ENCODE measurements at places on chromosomes 1 and 21. TPM values are rescaled to one million over a fixed set of nuclear protein-coding genes. Genes with fewer than 3 reads are reported as not detected.

The LAX1 gene
- total RNA-seq: 0.11 TPM

The STXBP3 gene
- total RNA-seq: 38.5 TPM

The CLDN14 gene
- total RNA-seq: not detected

The SLAMF7 gene
- not detected for total RNA-seq

The HUNK gene
- total RNA-seq: 16.7 TPM

The BCAN gene
- 4.5 TPM for total RNA-seq

The SYTL1 gene
- total RNA-seq: 6.4 TPM

The CD34 gene
- total RNA-seq: 0.39 TPM

The CLIC6 gene
- total RNA-seq: 1.3 TPM

The MIXL1 gene
- total RNA-seq: 1.5 TPM

The CCDC27 gene
- total RNA-seq: not detected

DNA sequence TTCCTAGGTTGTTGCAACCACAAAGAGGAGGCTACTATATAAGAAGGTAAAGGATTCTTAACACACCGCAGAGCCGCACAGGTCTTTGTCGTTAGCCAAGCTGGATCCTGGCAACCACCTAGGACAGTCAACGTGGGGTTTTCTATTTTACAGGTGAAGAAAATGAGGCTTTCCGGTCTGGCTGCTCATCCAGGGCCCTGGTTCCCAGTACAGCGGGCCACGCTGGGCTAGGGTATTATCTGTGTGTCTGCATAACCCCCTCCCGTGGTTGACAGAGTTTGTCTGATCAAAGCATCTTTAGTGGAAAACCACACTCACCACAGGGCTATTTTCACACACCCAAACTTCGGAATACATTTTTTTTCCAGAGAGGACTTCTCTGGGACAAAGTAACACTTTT lies 39.0 kb upstream of the PDE9A start:
- DNase-seq: no peak

DNA sequence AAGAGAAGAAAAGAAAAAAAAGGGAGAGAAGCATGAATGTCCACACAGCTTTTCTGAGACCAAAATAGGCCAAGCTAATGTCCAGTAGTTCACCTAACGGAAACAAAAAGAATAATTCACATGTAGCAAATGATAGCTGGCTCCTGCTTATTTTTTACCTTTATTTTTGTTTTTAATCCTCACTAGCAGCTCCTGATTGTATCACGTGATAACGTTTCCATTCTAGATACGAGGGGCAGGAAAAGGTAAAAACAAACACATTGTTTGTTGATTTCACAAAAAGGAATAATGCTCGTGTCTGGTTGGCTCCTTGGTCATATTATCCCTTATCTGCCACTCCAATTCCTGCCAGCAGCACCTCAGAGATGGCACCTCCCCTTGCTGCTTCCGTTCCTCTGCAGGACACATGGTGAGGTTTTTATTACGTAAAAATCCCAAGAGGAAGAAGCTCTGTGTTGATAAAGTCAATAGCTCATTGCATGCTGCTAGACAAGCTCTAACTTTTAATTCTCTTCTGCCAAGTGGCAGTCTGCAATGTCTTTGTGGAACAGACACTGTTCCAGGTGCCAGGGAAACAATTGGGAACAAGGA lies 201.7 kb downstream of the CRB1 start:
- DNase-seq: no peak

DNA sequence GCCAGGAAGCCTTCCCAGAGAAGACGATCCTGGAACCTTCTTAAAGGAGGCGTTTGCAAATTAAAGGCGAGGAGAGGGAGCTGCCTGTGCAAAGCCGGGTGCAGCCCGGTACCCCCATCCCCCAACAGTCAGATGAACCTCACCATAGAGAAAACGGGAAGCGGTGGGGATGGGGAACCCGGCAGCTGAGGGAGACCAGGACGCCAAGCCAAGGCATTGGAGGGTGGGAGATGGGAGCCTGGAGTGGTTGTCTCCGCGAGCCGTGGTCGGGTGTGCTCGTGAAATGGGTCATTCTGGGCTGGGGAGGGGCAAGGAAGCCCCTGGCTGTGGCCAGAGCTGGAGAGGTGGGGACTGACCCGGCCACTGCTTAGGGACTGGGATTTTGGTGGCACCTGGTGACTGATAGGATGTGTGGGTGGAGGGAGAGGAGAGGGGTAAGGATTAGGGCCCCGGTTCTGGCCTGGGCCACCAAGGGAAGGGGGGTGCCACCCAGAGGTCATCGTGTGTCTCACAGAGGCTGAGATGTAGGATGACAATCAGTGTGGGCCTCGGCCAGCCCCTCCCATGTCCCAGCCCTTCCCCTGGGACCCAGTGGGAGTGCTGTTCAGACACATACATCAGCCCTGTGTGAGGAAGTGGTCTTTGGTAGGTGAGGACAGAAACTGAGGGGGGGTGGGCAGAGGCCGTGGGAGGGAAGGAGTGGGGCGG lies 676 bp upstream of the PADI2 start:
- DNase-seq: no peak

- no peak for DNase-seq
These were observed 664 bp downstream of the BACE2 start for GRCh38 chr21:41168391-41169257.

GRCh38 chr1:112267929-112268328 lies 128.1 kb upstream of the CTTNBP2NL start:
- DNase-seq: no peak

- DNase-seq: no peak
These were observed 175.9 kb upstream of the NR5A2 start for GRCh38 chr1:199851439-199852140.

GRCh38 chr1:165674599-165674998 lies 23.8 kb downstream of the ALDH9A1 start:
- DNase-seq: no peak

GRCh38 chr1:48040154-48040553 lies 43.0 kb upstream of the TRABD2B start:
- no peak for DNase-seq

DNA sequence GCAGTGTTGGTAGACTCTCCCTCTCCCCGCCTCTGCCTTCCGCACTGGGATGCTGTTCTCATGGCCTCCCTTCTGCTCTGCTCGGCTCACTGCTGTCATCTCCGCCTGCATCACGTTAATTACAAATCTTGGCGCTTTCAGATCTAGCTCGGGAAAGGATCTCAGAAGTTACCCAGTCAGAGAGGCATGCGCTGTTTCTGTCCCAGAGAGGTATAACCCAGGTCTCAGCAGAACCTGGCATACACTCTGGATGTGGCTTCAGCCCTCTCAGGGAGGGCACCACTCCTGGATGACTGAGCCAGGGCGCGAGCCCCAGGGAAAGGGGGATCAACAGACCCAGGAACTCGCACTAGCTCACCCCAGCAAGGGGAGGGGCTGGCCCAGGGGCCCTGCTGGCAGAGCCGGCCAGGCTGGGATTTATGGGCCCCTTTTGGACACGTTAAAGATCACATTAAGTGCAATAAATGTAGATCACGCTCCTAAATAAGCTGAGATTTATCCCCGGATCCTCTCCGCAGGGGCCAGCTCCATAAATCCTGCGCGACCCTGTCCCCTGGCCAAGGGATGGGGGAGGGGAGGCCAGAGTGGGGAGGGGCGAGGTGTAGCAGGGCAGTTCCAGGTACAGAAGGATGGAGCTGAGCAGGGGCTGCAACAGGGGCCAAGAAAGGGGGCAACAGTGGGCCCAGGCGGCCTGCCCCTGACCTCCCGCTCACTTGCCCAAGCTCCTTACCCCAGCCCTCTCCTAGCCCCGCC lies 101.3 kb upstream of the ZBTB40 start:
- peak; percentile 72 for DNase-seq

DNA sequence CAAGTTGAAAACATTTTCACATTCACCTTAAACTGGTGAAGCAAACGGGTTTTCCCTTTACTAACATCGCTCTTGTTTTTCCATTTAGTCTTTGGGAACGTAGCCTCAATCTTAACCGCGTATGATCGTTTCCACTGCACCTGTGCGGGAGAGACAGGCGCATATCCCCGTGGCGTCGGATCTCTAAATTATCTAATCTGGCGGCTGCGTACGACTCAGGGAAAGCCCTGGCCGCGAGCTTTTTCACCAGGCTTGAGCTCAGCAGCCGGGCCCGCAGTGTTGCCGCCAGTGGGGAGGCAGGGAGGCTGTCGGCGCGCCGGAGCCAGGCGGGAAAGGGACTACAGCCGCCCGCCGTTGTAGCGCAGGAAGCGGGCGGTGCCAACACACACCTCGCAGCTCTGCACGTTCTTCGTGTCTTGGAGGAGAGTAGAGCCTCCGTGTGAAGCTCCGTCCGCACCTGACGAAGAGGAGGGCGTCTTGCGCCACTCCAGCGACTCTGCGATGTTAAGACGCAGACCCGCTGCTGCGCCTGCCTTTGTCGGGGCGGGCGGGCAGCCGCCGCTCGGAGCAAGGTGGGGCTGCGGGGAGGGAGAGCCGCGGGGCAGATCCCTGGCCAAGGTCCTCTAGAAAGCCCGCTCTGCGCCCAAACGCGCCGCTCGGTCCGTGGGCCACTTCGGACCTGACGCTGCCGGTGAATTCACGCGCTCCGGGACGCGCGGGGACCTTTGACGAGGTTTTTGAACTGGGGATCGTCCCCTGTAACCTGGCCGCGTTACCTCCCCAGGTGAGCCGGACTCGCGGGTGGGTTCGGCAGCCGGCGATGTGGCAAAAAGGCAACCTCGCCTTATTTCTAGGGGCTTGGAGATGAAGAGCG lies 18.5 kb upstream of the TBX15 start:
- no peak for DNase-seq

GRCh38 chr1:199290186-199290585 lies 651.3 kb downstream of the PTPRC start:
- no peak for DNase-seq

DNA sequence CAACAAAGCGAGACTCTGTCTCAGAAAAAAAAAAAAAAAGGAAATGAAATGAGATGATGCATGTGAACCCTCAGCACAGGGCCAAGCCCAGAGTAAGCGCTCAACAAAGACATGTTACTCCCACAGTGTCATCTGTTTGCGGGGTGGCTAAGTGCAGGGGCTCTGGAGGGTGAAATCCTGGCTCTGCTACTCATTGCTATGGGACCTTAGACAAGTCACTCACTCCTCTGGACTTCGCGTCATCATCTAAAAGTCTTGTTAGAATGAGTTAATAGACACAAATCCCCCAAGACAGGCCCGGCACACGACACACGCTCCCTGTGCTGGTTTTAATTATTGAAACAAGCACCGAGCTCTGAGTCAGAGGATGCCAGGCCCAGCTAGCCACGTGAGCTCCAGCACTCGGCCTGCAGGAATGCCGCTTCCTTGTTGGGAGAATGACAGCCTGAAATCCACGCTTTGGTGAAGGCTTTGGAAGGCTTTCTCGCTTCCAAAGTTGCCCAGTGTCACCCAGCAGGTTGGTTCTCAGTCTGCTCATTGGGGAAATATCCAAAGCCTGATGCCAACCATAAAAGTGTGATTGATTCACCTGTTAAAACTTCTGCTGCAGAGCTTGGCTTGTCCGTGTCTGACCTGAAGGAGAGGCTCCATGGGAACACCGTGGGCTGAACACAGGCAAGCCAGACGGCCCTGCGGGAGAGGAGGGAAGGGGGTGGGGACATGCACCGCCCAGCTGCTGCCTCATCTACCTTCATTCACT lies 36.7 kb upstream of the TARDBP start:
- DNase-seq: no peak

GRCh38 chr21:35021546-35021945 lies 27.6 kb downstream of the RUNX1 start:
- no peak for DNase-seq

DNA sequence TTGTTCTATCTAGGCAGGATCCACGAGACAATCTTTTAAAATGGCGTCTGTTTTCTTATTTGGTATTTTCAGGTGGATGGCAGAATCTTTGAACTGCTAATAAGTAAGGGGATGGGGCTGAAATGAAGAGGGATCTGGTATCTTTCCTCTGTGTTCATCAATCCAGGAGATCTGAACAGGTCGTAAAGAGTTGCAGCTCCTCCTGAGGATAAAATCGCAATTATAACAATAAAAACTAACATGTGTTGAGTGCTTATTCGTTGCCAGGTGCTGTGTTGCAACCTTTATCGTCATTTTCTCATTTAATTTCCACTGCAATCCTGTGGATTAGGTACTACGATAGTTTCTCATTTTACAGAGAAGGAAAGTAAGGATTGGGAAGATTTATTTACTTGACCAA lies 134.6 kb upstream of the DPYD start:
- no peak for DNase-seq

DNA sequence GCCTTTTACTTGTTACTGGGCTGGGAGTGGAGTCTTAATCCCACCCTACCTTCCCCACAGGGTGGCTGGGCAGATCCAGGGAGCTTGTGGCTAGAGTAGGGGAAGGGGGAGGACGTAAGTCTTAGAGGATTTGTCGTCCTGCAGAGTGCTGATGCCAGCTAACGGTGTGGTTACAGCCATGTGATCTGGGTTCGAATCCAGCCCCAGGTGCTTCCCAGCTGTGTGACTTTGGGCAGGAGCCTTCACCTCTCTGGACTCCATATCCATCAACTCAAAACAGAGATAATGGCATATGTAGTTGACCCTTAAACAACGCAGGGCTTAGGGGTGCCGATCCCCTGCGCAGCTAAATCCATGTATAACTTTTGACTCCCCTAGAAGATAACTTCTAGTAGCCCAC lies 108.4 kb upstream of the TMEM51 start:
- DNase-seq: no peak

GRCh38 chr1:201379733-201380242 lies 2.3 kb upstream of the TNNT2 start:
- no peak for DNase-seq

DNA sequence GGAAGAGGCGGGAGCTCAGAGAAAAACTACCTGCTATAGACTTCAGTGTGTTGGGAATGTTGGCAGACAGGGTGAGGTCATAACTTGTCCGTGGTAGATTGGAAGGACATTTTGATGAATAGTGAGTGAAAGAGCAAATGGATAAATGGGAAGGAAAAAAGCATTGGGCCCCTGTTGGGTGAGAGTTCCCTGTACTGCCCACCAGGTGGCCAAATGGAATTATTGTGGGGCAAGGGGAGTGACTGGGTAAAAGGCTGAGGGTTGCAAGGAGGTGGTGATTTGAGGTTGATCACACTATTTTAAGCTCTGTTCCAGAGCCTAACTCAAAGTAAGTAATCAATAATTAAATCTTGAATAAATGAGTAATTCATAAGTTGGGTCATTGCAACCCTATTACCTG lies 60.4 kb downstream of the MRPS6 start:
- no peak for DNase-seq

All from H1 (cell line).